Kidney glomerular epithelial cell (primary cell): ENCODE measurements at places on chromosomes 11 and 22.

DNA sequence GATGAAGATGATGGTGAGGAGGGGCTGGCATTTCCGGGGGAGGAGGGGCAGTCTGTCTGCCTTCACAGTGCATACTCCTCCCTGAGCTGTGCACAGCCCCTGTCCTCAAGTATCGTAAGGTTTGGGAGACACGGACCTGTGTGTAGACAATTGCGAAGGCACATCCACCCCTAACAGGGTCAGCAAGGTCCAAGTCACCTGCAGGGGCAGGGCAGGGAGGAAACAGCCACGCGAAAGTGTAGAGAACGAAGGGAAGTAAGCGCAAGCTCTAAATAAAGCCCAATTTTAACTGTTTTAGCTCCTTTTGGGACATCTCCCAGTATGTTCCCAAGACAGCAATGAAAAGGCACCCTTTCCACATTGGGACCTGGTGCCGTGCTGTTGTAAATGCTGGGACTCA lies 448.2 kb downstream of the TBC1D22A start:
- DNase-seq: no peak

DNA sequence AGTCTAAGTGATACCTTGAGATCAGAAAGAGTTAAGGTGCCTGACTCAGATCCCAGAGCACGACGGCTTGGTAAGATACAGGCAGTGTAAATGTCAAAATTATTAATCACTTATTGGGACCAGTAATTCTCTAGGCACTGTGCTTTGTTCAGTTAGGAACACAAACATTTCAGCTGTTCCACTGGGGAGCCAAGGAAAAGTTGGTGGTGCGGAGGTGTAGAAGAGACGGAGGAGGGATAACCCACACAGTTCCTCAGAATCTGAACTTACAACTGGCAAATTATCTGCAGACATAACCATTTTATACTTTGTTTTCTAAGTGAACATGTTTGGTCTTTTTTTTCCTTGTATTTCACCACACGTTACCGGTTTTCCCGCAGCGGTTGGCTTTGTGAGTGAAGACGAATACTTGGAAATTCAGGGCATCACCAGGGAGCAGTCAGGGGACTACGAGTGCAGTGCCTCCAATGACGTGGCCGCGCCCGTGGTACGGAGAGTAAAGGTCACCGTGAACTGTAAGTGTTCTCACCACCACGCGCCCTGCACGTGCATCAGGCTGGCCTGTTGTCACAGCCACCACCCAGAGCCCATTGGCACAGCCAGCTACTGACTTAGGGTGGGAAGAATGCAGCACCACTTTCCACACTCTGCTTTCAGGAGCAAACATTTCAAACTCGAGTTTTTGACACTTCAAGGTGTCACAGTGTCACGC lies 937.0 kb downstream of the NTM start:
- no peak for DNase-seq

- no peak for DNase-seq
Measured at GRCh38 chr22:50198624-50199017, 2.2 kb upstream of the SELENOO start.

GRCh38 chr11:119573858-119574257 lies 150.9 kb upstream of the THY1 start:
- DNase-seq: no peak

DNA sequence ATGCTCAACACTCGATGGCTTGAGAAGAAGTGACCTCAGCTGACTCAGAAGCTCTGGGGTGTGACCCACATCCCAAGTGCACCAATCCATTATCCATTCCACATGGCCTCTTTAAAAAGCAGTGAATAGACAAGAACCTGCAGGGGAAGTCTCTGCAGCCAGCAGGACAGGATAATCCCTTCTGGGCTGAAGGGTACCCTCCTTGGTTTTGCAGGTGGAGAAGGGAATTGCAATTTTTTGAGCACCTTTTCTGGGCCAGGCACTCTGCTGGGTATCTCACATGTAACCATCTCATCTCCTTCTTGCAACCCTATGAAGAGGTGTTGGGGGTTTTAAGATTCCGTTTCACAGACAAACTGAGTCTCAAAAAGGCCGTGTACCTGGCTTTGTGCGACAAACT lies 76.6 kb downstream of the MYO18B start:
- no peak for DNase-seq

GRCh38 chr11:8760896-8761295 lies 78.3 kb downstream of the RPL27A start:
- no peak for DNase-seq

DNA sequence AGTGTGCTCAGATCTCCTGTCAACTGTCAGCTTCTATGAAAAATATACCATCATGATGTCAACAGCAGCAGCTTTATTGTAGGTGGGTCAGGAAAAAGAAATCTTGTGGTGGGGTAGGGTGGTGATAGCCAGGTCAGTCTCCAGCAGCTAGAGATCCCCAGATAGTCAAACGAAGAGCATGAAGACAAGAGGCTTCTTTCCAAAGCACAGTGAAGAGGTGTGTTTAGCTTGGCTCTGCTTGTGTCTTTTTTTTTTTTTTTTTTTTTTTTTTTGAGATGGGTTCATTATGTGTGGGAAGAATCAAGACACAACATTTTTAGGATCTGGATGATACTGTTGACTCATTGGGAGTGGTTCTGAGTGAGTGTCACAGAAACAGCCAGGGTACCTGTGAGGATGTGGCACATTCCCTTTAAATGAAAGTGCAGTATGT lies 1075.5 kb downstream of the NTM start:
- no peak for DNase-seq

DNA sequence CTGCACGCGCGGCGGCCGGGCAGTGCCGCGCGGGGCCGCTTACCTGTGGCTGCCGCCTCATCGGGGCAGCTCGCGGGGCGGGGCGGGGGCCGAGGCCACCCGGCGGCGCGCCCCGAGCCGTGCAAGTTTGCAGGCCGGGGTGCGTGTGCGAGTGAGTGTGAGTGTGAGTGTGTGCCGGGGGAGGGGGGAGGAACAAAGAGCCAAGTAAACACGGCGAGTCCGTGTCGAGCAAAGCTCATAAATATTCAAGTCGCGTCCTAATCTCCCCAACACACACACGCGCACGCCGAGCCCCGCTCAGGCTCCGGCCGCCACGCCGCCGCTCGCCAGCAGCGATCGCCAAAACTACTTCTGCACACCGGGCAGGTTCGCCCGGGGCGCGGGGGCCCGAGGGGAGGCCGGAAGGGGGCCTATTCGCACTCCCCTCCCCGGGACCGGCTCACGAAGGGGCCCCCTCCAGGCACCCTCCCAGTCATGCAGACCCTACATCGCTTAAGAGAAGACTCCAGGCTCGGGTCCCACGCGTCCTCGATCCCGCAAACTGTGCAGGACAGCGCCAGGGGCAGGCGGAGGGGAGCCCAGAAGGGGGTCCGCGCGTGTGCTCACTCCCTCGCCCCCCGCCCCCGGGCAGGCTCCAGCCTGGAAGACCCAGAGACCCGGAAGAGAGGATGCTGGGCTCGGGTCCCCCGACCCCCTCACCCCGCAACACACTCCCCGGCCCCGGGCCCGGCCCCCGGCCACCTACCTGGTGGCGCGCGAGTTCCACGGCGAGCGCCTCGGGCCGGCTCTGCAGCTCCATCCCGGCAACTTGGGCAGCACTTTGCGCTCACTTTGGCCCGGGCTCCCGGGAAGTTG lies 827 bp downstream of the PHF21B start:
- DNase-seq: no peak

DNA sequence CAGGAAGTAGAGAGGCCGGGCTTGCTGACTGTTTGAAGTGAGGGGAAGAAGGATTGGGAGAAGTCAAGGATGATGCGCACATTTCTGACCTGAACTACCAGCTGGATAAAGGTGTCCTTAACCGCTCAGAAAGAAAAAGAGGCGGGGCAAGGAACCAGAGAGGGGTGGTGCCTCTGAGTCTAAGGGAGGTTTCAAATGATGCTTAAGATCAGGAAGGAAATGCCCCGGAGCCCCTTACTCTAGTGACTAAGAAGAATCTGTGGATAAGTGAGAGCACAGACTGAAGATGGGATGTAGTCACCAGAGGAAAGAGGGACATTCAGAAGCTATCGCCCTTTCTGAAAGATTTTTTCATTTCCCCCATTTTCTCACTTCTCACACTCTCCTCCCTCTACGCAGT lies 12.7 kb downstream of the DCHS1 start:
- no peak for DNase-seq

- DNase-seq: no peak
Measured at GRCh38 chr11:75781831-75782230, 13.3 kb downstream of the DGAT2 start.

DNA sequence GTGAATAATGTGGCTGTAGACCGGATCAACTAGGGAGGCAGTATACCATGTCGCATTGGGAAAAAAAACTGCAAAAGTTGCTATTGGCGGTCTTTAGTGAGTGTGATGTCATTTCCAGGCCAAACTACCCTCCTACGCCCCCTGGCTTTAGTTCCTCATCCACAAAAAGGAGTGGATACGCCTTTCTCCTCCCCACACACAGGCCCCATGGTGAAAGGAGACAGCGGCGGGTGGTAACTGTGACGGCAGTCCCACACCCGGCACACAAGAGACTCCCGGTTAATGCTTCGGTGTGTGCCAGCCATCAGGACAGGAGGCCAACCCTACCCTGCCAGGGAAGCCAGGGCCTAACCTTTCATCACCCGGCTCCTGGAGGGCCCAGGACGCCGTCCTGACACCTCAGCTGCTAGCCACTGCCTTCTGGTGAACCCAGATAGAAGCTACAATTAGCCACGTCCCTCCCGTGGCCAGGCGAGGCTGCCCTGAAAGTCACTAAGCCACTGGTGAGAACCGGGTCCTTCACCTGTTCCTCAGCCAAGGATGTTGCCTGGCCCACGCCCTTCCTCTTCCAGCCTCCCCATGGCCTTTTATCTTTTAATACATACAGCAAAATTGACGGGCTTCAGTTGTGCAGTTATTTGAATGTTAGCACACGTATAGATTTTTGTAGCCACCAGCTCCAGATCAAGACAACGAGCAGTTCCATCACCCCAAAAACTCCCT lies 10.8 kb downstream of the TP53I11 start:
- DNase-seq: no peak

GRCh38 chr11:115644856-115645255 lies 140.6 kb upstream of the CADM1 start:
- DNase-seq: no peak

DNA sequence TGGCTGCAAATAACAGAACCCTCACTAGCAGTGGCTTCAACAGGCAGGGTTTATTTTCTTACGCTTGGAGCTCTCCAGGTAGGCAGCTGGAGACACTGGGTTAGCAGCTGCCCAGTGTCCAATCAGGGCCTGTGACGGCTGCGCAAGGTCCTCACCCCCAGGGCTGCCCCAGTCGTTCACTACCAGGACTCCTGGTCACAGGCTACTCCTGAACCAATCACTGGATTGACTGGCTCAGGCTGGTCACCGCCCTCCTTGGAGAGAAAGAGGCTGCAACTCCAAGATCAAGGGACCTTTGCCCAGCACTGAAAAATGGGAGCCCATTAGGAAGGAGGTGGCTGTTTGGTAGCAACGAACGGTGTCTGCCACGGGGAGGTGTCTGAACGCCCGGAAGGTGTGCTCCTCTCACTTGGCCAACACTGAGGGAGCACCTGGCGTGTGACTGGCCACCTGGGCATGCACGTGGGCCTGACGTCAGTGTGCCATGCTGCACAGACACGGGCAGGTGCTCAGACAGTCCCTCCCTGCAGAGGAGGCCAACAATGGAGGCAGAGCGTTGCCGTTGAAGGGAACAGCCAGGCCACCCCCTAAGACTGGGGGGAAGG lies 5.1 kb downstream of the ARSA start:
- no peak for DNase-seq

DNA sequence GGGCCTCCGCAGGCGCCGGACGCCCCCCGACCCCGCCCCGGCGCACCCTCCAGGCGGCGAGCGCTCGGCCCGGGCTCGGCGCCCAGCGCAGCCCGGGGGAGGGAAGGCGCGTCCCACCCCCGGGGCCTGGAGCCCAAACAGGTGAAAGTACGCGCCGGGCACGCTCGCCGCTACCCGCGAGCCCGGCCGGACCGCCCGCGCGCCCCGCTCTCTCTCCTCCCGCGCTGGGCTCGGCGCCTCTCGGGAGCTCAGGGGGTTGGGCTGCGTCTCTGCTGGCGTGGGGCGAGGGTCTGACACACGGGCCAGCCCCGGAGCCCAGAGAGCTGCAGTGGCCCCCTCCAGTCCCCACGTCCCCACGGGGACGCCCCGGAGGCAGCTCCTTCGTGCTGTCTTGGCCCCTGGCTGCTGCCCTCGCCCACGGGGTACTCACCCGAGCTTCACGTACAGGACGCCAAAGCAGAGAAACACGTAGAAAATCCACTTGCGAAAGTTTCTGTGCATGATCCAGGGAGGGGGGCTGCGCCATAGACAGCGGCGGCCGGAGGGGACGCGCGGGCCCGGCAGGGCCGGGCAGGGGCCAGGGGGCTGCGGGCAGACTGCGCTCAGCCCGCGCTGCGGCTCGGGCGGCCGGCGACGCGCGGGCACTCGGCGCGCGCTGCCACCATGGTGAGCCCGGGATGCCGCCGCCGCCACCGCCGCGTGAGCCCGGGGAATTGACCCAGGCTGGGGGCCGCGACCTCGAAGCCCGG lies 534 bp downstream of the WNT7B start:
- no peak for DNase-seq

- no peak for DNase-seq
Measured at GRCh38 chr22:29327089-29327764, 11.7 kb upstream of the RASL10A start.

- DNase-seq: no peak
Measured at GRCh38 chr11:93493252-93493897, 49.8 kb downstream of the SMCO4 start.
